NCI-H187 (cell line): ENCODE measurements at places on chromosomes 5 and 9.

- no peak for DNase-seq
Measured at GRCh38 chr9:112020680-112021596, 124.3 kb downstream of the UGCG start.

DNA sequence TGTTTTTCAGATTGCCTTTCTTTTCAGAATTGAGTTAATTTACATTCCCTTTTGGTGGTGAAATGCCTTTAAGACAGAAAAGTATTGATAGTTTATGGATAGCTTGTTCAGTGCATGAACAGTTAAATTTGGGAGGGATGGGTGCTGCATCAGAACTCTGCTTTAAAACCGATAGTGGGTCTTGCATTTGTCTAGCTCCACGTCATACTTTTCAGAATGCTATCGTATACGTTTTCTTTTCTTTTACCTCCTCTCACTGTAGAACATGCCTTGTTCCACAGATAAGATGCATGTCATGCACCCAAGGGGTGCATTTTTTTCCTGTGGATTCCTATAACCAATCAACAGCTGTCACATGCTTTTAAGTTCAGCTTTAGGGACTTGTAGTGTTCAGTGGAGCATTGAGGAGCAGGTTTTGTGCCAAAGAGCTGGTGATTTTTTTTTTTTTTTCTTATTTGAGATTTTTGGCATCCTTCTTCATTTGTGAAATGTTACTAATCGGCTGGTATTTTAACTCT, 2.3 kb downstream of the SLC44A1 start:
- no peak for DNase-seq

DNA sequence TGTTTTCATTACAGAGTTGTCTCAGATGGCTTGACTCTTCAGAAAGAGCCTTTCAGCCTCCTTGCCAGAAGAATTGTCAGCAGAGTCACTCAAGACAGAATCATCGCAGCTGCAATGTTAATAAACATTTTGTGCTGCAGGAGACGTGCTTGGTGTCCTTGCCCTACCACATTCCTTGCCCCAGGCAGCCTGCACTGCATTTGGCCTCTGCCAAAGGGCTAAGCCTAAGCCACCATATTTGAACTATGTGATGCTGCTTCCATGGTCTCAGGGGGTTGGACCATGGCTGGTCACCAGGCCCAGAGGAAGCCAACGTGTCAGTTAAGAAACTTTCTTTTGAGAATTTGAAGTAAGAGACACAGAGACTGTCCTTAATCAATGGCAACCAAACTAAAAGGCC, 145.4 kb downstream of the ACTL7B start:
- no peak for DNase-seq

- no peak for DNase-seq
Measured at GRCh38 chr5:54401515-54401914, 54.0 kb upstream of the HSPB3 start.

DNA sequence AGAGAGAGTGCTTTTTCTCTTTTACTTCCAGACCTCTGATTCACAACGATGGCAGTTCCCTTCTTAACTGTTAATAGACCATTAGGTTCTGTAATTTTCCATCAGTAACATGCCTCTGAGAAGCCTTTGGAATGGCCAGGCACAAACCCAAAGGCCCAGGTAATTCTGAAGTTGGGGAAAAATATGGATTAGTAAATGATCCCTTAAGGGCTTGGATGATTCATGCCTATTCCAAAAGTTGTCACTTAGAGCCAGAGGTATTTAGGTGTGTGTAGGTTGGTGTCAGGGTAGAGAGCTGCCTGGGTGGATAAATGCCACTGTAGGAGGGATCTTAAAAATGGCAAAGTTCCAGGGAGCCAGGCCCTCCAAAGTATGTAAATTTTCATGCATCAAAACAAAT, 228.8 kb downstream of the PLK2 start:
- no peak for DNase-seq

DNA sequence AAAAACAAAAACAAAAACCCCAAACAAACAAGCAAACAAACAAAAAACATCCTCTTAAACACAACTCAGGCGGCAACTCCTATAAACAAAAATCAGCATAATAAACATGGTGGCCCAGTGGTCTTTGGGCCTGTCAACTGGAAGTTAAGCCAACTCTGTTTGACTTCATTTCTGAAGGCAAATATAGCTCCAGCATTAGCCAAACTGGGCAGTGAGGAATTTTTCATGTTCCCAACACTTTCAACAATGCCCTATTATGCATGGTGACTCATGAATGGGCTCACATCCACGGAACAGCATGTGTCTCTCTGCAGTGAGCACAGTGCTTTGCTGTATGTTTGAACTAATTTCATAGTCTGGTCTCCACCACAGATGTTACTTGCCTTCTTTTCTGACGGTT, 143.9 kb upstream of the STC2 start:
- no peak for DNase-seq

DNA sequence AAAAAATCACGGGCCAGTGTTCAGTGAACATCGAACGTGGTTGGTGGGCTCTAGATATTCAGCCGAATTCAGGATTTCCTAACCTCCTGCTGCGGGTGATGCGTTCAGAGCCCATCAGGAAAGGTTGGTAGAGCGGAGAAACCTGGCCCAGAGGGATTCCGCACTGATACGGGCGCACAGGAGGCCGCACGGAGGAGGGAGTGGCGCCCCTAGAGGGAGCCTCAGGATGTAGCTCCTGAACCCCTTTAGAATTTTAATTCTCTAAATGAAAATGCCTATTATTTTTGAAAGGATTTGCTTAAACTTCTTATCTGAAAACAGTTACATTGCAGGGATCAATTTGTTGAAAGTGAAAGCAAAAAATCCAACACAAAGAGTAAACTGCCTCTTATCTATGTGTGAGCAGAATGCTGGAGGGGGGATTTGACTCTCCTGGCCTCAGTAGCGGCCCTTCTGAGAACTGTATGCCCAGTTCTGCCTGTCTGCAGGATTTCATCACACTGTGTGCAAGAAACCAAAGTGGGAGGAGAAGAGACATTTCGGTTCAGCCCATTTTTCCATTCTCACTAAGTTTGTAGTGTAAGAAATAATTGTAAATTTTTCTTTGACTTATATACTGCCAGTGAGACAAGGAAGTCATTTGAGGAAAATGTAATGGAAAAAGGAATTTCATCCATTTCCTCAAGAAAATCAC, 75.9 kb downstream of the TENT4A start:
- DNase-seq = no peak

GRCh38 chr5:142324136-142324870, 518 bp downstream of the SPRY4 start:
- no peak for DNase-seq

DNA sequence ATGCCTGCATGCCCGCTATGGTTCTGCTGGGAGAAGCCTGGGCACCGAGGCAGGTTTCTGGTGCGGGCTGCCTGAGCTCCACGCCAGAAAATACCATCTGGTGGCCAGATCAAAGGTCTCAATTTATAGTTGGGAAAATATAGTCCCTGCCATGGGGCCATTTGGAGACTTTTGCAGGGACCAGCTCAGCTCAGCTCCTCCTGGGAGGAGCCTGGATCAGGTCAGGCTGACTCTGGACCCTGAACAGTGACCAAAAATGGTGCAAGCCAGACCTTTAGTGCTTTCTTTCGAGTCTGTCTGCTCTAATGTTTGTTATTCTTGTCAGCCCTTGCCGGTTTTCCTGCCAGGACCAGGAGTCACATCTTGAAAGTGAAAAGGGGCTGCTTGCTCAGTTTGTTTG, 31.8 kb downstream of the HMCN2 start:
- DNase-seq = no peak

DNA sequence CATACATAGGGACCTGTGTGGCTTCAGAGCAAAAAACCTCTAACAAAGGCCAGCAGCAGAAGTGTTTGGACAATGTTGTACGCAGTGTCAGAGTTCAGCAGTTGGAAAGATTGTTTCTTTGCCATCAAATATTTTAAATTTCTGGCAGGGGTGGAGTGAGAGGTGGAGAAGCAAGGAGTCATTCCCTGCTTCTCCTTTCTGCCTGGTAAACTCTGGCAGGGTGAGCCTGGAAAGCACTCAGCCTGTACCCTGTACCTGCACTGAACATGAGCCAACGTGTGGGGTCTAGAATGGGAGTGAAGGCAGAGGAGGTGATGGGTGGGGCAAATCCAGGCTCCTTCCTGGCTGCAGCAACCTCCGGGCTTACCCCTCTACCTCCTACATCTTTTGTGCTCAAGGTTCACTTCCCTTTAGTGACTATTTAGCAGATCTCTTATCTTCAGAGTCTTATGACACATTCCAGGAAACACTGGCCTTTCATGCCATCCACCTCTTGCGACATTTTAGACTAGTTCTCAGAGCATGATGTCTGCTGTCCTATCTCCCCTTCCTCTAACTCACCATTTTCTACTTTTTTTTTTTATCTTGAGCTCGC, 445.0 kb upstream of the PIK3R1 start:
- DNase-seq = no peak

DNA sequence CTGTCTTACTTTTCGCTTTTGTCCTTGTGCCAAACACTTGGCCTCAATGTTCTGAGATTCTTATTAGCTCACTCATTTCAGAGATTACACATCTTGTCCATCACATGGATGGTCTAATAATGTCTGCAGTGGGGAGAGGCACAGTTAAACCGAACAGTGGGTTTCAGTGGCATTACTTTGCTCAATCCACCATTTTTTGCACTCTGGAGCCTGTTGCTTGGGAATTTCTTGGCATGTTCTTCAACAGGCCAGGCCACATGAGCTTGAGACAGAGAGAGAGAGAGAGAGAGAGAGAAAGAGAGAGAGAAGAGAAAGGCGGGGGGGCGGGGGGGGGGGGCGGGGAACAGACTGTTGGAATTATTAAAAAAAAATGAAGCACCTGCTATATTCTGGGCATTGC, 1327.8 kb upstream of the WWC1 start:
- DNase-seq = no peak

DNA sequence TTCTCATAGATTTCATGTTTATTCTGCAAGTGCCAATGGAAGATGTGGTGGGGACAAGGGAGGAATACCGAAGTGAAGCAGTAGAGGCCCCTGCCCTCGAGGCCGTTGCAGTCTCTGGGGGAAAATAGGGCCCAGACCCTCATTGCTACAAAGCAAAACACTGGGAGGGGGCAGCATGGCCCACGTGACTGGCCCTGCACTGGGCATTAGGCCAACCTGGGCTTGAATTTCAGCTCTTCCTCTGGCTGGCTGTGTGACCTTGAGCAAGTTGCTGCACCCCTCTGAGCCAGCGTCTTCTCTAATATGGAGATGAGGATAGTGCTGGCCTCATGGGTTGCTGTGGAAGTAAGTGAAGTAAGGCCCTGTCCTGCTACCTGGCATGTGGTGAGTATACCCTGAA, 709 bp upstream of the SYNPO start:
- no peak for DNase-seq

- DNase-seq = no peak
Measured at GRCh38 chr5:127290946-127291693, 524 bp downstream of the MEGF10 start.

- DNase-seq = no peak
Measured at GRCh38 chr5:159249158-159249557, 13.9 kb upstream of the UBLCP1 start.

DNA sequence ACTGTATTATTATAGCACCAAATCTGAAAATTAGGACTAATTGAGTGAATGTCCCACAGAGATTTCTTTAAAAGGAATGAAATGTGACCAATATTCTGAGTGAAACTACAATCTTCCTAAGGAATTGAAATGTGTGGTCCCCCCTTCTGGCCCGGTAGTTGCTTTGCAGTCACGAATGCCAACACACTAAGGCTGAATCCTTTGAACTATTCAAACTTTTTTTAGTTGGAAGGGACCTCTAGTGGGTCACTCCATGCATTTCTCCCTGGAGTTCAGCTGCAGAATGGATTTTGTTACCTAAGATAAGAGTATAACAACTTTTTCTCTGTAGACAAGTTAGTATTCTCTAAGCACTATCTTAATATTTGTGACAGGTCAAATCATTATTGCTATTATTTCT, 2.8 kb downstream of the CDH6 start:
- no peak for DNase-seq

DNA sequence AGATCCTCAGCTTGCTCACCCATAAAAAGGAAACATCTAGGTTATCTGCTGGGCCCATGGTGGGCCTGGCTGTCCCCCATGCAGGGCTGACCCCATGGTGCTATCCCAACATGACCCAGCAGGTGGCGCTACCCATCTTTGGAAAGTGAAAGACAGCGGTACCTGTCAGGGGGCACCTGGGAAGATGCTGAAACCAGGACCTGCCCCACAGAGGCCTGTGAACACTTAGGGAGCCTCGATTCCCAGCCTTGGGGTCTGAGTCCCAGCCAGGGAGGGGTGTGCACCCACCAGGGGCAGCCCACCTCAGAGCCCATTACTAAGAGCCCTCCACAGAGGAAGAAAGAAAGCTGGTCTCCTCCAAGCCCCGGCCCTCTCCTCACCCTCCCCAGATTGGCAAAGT, 46.6 kb upstream of the IPPK start:
- DNase-seq = no peak

GRCh38 chr5:155631116-155631515, 617.6 kb downstream of the KIF4B start:
- no peak for DNase-seq

DNA sequence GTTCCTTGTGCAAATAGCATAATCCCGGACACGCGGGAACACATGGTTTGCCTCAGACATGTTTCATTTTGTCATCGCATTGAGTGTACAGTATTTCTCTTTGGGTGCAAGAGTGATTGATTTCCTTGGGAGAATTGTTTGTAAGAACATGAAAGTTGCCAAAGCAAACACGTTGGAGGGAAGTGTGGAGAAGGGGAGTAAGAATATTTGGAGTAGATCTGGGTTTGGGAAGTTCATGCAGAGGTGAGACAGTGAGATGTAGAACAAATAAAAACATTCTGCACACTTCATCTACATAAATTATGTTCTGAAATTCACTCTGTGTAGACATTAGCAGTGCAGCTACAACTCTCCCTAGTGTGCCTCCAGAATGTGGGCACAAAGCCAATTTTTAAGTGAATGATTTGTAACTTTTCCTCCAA, 24.0 kb downstream of the FOXD1 start:
- no peak for DNase-seq

DNA sequence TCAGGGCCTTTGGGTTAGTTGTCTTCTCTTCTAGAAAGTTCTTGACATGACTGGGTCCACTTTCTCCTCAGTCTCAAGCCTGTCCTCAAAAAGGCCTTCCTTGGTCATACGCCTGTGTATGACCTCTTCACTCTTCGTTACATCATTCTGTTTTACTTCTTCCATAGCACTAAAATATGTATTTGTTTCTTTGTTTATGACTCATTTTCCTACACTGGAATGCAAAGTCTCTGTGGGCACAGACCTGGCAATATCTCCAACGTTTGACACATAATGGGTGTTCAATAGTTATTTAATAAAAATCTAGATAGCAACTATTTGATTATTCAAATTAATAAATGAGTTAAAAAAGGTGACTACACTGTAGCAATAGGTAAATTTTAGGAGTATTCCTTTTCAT, 85.1 kb downstream of the YIPF5 start:
- DNase-seq = no peak

DNA sequence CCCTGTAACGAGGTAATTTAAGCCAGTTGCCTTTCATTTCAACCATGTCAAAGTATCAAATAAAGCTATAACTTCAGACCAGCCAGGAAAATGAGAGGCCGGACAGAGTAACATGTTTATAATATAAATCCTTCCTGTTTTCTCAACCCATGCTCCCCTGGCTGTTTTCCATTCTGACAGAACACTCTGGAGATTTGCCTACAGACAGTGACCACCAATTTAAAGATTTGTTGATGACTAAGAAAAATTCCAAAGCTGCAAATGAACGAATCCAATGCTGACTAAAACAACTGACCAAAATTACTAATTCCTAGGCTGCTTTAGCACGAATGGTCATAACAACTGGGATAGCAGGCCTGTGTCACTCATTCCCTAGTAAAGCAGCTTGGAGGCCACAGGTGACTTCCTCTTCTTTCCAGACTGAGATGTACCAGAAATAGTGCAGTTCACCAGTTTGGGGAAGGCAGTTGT, 141.4 kb downstream of the AOPEP start:
- no peak for DNase-seq
